Spinal cord (tissue), 10 donors: ENCODE measurements at places on chromosomes 3 and 15. TPM values are rescaled to one million over a fixed set of nuclear protein-coding genes. Genes with fewer than 3 reads are reported as not detected.

MCF2L2 gene
- polyA plus RNA-seq: 18.4 TPM

PAQR5 gene
- 4.3 TPM for polyA plus RNA-seq

IL17RD gene
- polyA plus RNA-seq: 28.5 TPM

GOLGA8S gene
- polyA plus RNA-seq: 1.6 TPM

ATP10A gene
- 3.6 TPM for polyA plus RNA-seq

C3orf22 gene
- 0.17 TPM for polyA plus RNA-seq

UQCC5 gene
- polyA plus RNA-seq: 21.9 TPM

NR1D2 gene
- 33.9 TPM for polyA plus RNA-seq

FBLN2 gene
- polyA plus RNA-seq: 19.5 TPM

AZI2 gene
- 111 TPM for polyA plus RNA-seq

FAM3D gene
- polyA plus RNA-seq: 0.17 TPM

TMEM44 gene
- 33.5 TPM for polyA plus RNA-seq
